Kidney capillary endothelial cell (primary cell): ENCODE measurements at places on chromosomes 7 and 10.

- no peak for DNase-seq
These were observed 359.3 kb downstream of the HGF start for GRCh38 chr7:81410471-81411117.

GRCh38 chr7:26042237-26042636, 109.8 kb upstream of the NFE2L3 start:
- no peak for DNase-seq

DNA sequence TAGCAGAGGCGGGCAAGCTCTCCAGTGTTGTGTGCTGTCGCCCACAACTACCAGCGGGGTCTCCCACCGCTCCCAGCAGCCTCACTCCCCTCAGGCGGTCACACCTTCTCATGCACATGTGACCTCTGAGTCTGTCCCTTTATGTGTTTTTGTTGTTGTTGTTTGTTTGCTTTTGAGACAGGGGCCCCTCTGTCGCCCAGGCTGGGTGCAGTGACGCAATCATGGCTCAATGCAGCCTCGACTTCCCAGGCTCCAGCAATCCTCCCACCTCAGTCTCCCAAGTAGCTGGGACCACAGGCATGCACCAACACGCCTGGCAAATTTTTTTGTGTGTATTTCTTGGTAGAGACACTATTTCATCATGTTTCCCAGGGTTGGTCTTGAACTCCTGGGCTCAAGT, 1.5 kb downstream of the CPSF4 start:
- DNase-seq = no peak

- no peak for DNase-seq
These were observed 22.8 kb downstream of the CDK14 start for GRCh38 chr7:90618876-90619275.

DNA sequence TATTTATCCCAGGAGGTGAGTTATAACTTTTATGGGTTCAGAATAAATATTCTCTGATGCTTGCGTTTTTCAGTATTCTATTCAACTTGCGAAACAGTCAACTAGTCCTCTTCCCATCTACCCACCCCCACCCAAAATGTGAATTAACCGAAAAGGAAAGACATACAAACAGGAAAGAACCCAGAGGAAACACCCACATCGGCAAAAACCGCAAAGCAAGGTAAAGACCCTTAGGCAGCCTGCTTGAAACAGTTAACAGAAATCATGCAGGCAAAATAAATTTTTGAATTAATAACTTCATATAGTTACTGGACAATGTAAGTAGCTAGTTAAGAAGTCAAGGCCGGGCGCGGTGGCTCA, 5.4 kb downstream of the ZC3HAV1 start:
- no peak for DNase-seq

GRCh38 chr7:140914083-140914482, 10.6 kb downstream of the BRAF start:
- DNase-seq = no peak

GRCh38 chr7:16078076-16078952, 343.0 kb downstream of the CRPPA start:
- DNase-seq = peak; percentile 65

DNA sequence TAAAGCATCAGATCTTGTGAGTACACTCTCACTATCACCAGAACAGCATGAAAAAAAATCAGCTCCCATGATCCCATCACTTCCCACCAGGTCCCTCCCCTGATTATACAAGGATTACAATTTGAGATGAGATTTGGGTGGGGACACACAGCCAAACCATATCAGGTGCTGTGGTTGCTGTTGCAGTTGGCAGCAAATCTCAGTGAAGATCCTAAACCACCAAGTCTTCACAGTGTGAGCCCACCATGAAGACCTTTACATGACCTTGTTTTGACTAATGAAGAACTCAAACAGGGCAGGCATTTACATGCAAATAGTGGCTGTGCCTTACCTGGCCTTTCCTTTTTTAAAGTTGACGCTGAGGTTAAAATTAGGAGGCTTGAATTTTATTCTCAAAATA, 242.6 kb downstream of the ACTR3B start:
- DNase-seq = no peak

DNA sequence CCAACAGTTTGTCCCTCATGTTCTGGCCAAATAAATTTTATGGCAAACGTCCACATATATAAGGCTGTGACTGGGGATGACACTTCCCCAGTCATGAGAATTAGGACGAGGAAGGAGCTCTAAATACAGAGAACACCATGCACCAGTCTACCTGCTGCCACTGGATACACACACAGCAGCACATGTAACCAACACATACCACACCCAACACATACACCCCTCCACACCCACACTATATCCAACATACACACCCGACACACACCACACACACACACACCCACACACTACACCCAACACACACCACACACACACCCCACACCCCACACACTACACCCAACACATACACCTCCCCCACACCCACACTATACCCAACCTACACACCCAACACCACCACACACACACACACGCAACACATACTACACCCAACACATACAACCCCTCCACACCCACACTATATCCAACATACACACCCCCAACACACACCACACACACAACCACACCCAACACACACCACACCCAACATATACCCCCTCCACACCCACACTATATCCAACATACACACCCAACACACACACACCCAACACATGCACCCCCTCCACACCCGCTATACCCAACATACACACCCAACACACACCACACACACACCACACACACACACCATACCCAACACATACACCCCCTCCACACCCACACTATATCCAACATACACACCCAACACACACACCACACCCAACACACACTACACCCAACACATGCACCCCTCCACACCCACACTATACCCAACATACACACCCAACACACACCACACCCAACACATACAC, 74.1 kb downstream of the HIPK2 start:
- DNase-seq = no peak

DNA sequence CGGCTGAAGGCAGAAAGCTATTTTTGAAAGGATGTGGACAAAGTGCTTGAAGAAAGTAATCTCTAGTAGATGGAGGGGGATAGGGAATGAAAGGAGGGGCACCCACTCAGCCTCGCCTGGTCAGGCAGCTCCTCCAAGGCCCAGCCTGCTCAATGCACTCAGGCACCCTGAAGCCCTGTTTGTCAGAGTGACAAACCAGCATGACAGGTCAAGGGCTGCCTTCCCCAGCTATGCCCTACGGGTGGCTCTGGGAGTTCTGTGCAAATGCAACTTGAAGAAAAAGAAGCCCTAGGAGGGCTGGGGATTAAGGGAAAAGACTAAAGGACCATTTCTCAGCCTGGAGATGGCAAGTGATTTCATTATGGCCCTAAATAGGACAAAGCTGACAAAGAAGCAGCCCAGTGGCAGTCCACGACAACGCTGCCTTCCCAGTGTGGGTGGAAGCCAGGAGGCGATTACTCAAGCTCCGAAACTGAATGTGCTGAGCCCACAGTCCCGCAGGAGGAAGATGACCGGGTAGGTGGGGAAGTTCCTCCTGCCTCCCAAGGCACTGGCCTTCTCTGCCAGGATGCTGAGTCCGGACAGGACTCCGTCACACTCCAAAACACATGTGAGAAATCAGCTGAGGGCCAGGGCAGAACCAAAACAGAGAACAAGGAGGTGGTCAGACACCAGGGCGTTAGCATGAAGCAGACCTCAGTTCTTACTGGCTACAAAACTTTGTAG, 16.3 kb downstream of the LIPA start:
- no peak for DNase-seq

DNA sequence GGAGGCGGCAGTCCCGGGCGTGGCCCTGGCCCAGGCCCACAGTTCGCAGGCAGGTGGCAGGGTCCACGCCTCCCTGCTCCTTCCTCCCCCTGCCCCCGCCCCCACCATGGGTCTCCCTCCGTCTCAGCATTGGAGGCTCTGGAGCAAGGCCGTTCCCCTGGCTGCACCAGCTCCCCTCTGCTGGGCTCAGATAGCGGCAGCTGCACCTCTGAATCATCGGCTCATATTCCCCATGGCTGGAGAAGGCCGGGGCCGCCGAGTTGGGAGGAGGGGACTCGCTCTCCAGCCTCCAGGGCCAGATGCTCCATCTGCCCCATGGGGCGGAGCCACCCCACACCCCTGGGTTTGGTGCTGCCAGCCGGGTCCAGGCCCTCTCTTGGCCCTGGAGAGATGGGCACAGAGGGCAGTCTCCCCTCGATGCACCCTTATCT, 145.0 kb downstream of the ELFN1 start:
- DNase-seq = no peak

- no peak for DNase-seq
These were observed 80.1 kb downstream of the ELMO1 start for GRCh38 chr7:37368540-37368939.

GRCh38 chr7:44384586-44385433, 59.4 kb upstream of the CAMK2B start:
- DNase-seq = no peak

DNA sequence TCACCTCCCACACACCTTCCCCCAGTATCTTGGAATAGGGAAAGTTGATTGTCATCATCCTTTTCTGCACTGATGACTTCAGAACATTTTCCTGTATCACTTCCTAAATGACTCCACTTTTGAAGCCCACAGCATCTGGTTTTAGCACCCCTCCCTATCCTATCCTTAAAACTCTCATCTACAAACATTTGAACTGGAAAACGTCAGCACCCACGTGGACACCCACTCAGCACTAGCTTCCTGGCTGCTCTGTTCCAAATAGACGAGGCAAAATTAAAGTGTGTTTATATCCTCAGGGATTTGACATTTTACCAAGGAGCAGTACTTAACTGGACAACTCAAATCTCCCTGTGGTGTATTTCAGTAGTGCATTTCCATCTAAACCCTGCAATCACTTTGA, 73.9 kb downstream of the REEP3 start:
- peak; percentile 56 for DNase-seq

DNA sequence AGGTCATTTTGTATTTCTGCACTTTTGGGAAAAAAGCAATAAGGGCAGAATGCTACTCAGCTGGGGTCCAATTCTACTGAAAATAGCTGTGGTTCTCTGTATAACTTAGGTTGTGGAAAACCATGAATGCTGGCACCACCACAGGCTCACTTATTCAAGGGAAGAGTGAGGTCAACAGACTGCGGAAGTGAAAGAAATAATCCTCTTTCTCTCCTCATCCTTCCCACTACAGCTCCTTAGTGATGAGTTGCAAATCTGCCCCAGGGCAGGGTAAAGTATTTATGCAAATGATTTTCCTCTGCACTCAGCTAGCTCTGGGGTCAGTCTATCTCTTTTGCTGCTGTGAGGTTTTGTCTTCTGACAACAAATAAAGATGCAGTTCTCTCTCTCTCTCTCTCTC, 74.1 kb upstream of the PTPRZ1 start:
- DNase-seq = no peak

- no peak for DNase-seq
These were observed 88.3 kb downstream of the FAM107B start for GRCh38 chr10:14686356-14686755.

GRCh38 chr7:126001349-126001748, 1071.7 kb upstream of the POT1 start:
- no peak for DNase-seq

- DNase-seq = no peak
These were observed 110.8 kb upstream of the FGFR2 start for GRCh38 chr10:121708728-121709674.

DNA sequence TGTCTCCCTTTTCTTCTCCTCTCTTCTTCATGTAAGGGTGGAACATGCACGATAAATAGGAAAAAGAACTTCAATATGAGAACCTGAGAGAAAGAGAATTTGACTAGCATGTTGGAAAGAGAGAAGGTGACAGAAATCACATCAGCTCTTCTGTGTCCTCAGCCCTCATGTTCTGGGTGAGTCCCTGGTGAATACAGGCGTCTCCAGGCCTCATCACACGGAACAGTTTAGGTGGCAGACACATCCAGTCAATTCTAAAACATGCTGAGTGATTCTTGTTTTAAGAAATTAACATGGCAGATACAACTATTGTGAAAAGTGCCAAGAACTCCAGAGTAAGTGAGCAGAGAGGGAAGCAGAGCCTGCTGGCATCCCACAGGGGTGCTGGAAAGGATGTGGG, 96.1 kb downstream of the FAM107B start:
- no peak for DNase-seq

DNA sequence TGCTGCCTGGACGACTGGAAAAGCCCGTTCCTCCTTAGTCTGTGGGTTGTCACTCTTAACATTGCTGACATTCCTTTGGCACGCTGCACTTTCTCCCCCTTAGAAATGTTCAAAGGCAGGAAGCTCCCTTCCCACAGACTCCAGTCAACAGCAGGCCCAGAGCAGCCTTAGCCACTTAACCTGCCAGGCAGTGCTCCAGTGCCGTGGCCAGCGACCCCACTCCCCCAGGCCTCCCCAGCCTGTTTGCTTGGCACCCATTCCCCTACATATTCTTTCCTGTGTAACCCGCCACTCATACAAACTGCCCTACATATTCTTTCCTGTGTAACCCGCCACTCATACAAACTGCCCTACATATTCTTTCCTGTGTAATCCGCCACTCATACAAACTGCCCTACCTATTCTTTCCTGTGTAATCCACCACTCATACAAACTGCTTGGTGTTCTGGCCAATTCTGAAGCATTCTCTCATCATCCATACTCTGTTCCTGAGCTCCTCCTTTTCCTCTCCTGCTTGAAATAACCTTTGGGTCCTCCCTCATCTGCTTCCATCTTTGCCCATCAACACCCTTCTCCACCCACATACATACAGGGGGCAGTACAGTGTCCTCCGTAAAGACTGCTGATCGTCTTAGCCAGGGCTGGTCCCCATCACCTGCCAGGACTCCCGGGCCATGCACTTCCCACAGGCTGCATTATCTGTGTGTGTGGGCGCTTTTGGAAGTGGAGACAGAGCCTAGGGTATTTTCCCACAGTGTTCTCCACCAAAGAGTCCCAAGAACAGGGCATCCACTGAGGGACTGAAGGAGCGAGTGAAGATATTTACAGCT, 57.3 kb downstream of the ADARB2 start:
- DNase-seq = no peak

DNA sequence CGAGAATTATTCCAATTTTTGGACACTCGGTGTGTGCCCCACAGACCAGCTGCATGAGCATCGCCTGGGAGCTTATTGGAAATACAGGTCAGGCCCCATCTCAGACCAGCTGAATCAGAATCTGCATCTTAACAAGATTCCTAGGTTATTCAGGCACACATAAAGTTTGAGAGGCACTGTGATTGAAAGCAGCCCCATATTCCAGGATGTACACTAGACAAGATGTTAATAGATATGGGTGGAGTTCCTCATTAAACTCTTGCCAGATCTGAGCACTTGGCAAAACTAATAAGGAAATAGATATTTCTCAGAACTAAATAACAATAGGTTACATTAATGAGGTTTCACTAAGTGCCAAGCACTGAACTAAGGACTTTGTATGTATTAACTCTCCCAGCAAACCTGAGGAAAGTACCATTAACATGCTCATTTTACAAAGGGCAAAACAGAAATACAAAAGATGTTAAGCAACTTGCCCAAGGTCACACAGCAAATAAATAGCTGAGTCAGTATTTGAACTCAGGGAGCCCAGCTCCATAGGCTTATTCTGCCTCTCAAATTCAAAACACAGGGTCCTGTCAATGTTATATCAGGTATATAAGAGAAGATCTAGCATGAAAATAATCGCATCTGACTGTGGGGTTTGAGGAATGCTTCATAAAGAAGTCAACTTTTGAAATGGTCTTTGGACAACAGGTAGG, 29.9 kb downstream of the PPP1R3C start:
- DNase-seq = no peak

GRCh38 chr10:86256690-86257315, 109.8 kb downstream of the GRID1 start:
- no peak for DNase-seq
